ENCODE measurements at places on chromosomes 3 and 15. TPM values are rescaled to one million over a fixed set of nuclear protein-coding genes. Genes with fewer than 3 reads are reported as not detected.

Gene OR5K2
- total RNA-seq: not detected

Gene PLAAT1
- total RNA-seq: not detected

Gene ARNT2
- total RNA-seq: not detected

Gene TJP1
- total RNA-seq: not detected

Gene STAC
- total RNA-seq: not detected

Gene MYLK
- not detected for total RNA-seq

Gene SLC22A14
- not detected for total RNA-seq

Gene CISH
- 481 TPM for total RNA-seq

Gene TBC1D5
- total RNA-seq: 41.4 TPM

Gene CCR8
- 11.3 TPM for total RNA-seq

Gene GNAT1
- total RNA-seq: not detected

Gene DCBLD2
- 0.93 TPM for total RNA-seq

Gene SNX1
- total RNA-seq: 142 TPM

Gene ELP6
- 46.1 TPM for total RNA-seq

Gene ARPP21
- not detected for total RNA-seq

Gene ARRDC4
- 2.2 TPM for total RNA-seq

Gene FAM174B
- 3.1 TPM for total RNA-seq

Gene IL17RC
- 1.1 TPM for total RNA-seq

Gene FBXW12
- total RNA-seq: not detected

Gene TMEM108
- total RNA-seq: not detected

Gene GOLGA6D
- not detected for total RNA-seq

Gene CDHR4
- 0.22 TPM for total RNA-seq

Gene NEIL1
- 12.7 TPM for total RNA-seq

Gene SECISBP2L
- total RNA-seq: 40.1 TPM

Gene SEMA7A
- 30.5 TPM for total RNA-seq

Gene CCDC13
- total RNA-seq: 0.54 TPM

Gene ACKR2
- 2.7 TPM for total RNA-seq

Gene CFAP100
- total RNA-seq: not detected

Gene INSYN1
- not detected for total RNA-seq

Gene EOMES
- 18.6 TPM for total RNA-seq

Gene IQCF5
- total RNA-seq: not detected

Gene FES
- total RNA-seq: 168 TPM

Gene GPR176
- total RNA-seq: 0.20 TPM

Gene ZPLD1
- not detected for total RNA-seq

Gene AGTR1
- total RNA-seq: not detected

Gene NAALADL2
- total RNA-seq: not detected

Gene RPUSD2
- 13.0 TPM for total RNA-seq

Gene RASGRP1
- total RNA-seq: 224 TPM

Gene NANOGP8
- total RNA-seq: not detected

Gene CACNA2D2
- 1.7 TPM for total RNA-seq

Gene ACP3
- not detected for total RNA-seq

Gene FAM81A
- total RNA-seq: 0.17 TPM

Gene TNFSF10
- total RNA-seq: 362 TPM

Gene ULK4
- 9.9 TPM for total RNA-seq

Gene XCR1
- 0.05 TPM for total RNA-seq

Gene ZDHHC23
- 1.8 TPM for total RNA-seq

Gene RSL24D1
- total RNA-seq: 74.0 TPM

Gene DAZL
- total RNA-seq: not detected

Gene ADIPOQ
- not detected for total RNA-seq

Gene CCR9
- total RNA-seq: not detected

Gene MYEF2
- total RNA-seq: 26.7 TPM
